ENCODE measurements at places on chromosomes 6 and 20.

- DNase-seq = no peak
These were observed 46.3 kb upstream of the PLN start for GRCh38 chr6:118501765-118502164.

- DNase-seq = no peak
These were observed 1.3 kb upstream of the NNAT start for GRCh38 chr20:37519508-37520418.

DNA sequence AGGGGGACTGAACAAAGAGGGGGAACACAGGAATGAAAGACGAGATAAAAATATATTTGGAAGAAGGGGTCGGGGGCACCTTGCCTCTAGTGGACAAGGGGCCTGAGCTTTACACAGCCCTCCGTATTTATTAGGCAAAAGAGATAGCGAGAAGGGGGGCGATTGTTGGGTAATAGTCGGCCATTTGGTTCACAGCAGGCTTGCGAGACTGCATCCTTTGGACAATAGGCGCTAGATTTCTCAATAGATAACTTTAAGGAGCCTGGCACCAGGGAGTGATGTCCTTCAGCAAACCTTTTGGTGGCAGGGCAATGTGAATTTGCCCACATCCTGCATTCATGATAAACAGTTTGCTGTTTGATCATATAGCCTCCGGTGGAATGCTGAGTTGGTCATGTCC is 3.0 kb upstream of the NANP start:
- DNase-seq = no peak

- DNase-seq = no peak
These were observed 50.6 kb upstream of the NELFCD start for GRCh38 chr20:58930496-58930895.

- no peak for DNase-seq
These were observed 115.7 kb downstream of the RWDD2A start for GRCh38 chr6:83308833-83309232.

DNA sequence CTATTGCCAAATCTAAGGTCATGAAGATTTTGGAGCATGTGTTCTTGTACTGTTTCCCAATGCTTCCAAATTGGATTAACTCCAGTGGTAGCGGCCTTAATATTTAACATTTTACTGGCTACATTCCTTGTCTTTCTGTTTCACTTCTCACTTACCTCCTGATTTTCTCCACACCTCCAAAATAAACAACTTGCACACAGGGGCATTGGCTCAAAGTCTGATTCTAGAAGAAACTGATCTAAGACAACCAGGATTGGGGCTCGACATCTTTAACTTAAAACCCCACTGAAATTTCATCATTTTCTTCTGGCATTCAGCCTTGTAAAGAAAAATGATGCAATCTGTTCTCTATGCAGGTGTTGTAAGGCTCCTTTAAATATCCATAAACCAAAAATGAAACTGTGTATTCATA is 557.9 kb upstream of the ID4 start:
- DNase-seq = no peak

GRCh38 chr6:120774275-120774674 is 560.0 kb downstream of the TBC1D32 start:
- DNase-seq = no peak

GRCh38 chr20:654417-654750 is 1.4 kb upstream of the SRXN1 start:
- no peak for DNase-seq

DNA sequence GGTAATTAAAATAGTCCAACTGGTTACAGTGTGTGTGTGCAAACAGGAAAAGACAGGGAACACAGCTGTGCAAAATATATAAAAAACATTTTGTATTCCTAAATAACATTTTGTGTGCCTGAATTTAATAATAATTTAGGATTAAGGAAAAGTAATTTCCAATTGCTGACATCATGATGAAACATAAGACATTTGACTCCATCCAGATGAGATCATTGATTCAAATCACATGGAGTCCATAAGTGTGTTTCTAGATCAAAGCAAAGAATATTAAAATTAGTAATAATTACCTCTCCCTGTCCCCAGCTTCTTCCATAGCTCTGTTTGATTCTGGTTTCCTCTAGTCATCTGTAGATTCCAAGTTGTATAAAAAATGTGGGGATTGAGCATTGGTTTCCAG is 64.6 kb upstream of the BTN3A2 start:
- no peak for DNase-seq

DNA sequence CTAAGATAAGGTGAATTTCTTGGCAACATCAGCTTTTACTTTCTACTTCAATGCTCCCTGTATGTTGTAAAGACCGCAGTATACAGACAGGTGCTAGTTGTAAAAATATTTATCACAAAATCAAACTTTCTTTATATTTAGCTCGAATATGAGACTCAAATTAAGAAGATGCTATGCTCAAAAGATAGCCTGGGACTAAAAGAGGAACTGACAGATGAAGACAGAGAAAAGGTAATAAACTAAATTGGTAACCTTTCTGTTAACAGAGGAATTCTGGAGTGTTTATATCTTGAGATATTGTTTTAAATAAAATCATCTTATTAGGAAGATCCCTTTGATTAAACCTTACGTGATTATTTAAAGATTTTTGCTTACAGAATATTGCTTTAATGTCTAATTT is 19.5 kb downstream of the KIZ start:
- no peak for DNase-seq

DNA sequence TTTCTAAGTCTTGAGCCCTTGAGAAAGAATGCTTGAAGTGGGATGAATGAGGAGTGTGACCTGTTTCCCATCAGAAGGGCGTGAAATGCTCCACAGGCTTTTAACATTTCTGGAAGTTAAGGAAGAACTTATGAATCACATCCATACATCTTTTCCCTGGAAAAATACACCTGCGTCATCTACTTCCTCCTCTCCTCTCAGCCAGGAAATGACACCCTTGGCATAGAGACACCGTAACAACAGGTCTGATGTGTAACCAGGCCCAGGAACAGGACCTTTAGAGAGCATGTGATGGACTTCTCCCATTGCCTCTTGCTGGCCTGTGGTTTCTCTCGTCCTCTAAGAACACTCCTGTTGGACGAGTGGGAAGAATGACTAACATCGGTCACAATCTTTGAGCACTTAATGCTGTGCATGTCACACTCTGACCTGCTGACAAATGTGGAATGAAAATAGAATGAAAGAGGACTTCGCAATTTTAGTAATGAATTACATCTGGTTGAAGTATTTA is 28.5 kb upstream of the CITED2 start:
- DNase-seq = no peak

- no peak for DNase-seq
These were observed 10.5 kb downstream of the BCAS4 start for GRCh38 chr20:50805349-50805684.

DNA sequence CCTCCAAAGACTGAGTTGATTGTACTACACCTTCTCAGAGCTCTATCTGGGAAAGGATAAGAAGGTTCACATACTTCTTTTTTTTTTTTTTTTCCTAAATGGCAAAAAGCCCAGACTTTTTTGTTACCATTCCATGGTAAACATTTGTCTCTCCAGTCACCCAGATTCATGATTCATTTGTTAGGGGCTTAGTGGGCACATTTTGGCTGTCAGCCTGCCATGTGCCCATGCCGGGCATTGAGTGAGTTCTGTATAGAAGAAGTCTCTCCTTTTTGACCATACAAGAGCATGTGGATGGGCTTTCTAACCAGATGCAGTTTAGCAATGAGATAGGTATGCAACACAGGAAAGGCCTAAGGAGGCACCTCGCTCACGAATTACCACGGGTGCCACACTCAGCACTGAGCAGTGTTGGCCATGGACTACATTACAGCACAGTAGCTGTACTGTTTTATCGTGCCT is 447.5 kb upstream of the HSF2 start:
- DNase-seq = no peak

- no peak for DNase-seq
These were observed 118.6 kb upstream of the CCDC28A start for GRCh38 chr6:138654715-138655634.
